Activated T-cell treated with anti-CD3 and anti-CD28 coated beads, Interleukin-2, amount 50 U/mL, for 1 hour (primary cell): ENCODE measurements at places on chromosomes 7 and 10.

DNA sequence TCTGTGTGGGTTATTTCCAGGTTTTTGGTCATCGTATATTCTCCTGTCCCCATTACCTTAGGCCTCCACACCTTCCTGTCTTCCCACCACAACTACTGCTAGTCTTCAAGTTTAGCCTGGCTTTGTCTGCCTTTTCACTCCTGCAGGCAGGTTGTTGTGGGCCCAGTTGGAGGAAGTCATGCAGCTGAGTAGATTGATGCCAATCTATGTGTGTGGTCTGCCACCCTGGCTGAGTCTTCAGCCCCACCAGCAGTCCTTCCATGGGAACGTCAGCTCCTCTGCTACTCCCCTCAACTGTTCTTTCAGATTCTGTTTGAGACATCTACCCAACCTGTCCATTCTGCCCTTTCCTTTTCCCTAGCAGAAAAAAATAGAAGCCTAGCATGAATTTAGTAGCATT, 6.3 kb downstream of the RINT1 start:
- no peak for DNase-seq

DNA sequence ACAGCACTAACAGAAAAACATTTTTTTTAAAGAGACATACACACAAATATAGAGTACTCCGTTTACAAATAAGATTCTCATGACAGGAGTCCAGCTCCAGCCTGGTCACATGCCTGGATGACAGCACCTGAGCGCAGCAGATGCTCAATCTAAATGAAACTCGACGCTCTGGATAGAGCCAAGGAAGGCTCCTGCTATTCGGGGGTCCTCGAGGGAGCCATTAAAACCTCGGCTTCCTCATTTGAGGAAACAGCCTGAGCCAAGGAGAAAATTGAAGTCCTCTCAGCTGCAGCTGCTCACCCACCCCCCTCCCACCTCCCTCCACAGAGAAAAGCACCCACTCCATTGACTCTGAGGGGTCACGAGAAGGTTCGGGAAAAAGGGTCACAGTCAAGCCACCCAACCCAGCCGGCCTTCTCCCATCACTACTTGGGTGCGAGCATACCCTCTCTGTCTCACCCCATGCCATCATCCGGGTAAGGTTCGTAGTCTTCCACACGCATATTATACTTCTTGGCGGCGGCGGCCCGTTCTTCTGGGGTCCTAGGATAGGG, 673 bp downstream of the NDUFB8 start:
- DNase-seq = no peak

DNA sequence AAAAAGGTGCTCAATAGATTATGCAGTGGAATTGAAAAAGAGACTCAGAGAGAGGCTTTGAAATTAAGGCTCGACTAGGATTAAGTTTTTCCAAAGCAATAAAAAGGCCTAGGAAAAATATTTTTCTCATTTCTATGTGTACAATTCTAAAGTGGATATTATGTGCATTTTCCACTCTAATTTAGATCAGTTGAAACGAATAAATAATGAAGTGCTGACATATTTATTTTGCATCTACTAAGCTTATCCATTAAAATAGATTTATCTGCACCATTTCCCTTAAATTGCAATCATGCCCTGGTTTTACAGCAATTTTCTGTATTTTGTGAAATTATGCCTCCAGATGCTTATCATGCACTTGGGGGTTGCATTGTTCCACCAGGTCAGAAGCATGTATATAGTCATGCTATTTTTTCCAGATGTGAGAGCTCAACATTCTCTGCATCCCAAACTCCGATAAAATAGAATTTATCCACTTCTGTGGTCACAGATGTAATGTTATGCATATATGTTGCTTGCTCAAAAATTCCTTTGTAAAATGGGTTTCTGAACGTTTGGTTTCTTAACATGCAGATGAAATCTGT, 18.3 kb downstream of the FIGNL1 start:
- DNase-seq = no peak

GRCh38 chr10:74213571-74214162, 62.6 kb downstream of the ADK start:
- DNase-seq = peak; percentile 64

- DNase-seq = no peak
Observed at GRCh38 chr10:34506786-34507185, 308.3 kb downstream of the PARD3 start.

DNA sequence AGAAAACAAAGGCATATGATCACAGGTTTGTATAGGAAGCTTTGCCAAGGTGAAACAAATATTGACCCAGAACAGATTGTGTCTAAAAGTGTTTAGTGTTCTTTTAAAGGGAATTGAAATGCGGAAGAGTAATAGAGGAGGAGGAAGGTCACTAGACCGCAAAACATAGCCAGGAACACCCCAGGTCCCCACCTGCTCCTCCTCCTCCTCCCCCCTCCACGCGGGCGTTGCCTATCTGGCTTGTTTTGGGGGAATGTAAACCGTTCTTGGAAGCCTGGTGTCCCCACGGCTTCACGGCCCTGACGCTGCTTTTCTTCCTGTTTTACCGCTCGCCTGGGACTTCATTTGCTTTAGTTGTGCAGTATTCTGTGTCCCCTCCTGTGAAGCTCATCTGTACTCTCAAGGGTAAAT, 81.0 kb upstream of the PFKP start:
- no peak for DNase-seq

- DNase-seq = no peak
Observed at GRCh38 chr10:37856881-37857286, 526 bp downstream of the ZNF248 start.

DNA sequence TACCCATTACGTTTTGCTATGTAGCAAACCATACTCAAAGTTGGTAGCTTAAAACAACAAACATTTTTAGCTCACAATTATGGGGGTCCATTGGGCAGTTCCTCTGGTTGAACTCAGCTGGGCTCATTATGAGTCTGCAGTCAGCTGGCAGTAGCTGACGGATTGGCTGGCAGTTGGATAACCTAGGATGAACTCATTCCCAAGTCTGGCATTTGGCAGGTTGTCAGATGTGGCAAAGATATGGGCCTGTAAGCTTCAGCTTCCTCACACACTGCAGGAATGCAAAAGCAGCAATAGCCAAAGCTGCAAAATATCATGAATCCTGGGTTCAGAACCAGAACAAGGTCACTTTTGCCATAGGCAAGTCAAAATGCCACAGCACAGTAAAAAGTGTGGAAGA, 412.2 kb upstream of the SORCS1 start:
- DNase-seq = no peak

GRCh38 chr7:45178241-45179225, 20.9 kb downstream of the RAMP3 start:
- peak; percentile 16 for DNase-seq

DNA sequence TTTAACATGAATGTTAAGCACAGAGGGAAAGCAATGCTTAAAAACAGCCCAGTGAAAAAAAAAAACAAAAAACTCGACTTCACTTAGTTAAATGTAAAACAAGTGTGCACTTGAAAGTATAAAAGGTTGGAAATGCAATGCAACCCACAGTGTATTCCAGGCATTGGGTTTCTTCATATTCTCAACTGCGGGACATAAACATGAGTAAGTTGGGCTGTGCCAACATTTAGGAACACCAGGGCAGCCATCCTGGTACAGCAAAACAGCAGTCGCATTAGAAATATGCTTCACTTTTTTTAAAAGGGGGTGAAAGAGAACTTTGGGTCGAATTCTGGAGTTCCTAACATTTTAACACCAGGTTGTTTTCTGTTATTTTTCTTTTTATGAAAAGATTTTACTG, 937 bp downstream of the STEAP1 start:
- no peak for DNase-seq

- DNase-seq = no peak
Observed at GRCh38 chr7:139697056-139697455, 80.7 kb downstream of the HIPK2 start.

- no peak for DNase-seq
Observed at GRCh38 chr7:64087501-64087900, 42.3 kb downstream of the ZNF727 start.

- peak; percentile 40 for DNase-seq
Observed at GRCh38 chr10:131972474-131973071, 9.2 kb downstream of the BNIP3 start.

GRCh38 chr7:150977382-150978125, 567 bp downstream of the KCNH2 start:
- no peak for DNase-seq

DNA sequence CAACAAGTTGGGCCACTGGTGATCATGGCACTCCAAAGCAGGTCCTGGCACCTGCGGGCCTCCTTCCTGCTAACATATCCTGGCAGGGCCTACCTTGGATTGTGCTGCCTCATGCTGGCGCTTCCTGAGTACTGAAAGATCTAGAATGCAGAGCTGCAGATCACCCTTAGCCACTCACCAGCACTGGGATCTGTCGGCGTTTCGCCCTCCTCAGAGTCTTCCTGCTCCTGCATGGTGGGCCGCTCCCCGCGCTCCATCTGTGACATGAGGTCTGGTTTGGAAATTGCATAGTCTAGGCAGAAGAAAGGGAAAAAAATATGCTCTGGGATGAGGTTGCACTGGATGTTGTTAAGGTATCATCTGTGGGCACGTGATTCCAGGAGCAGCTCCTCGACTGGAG, 10.0 kb downstream of the ZNF777 start:
- DNase-seq = no peak

DNA sequence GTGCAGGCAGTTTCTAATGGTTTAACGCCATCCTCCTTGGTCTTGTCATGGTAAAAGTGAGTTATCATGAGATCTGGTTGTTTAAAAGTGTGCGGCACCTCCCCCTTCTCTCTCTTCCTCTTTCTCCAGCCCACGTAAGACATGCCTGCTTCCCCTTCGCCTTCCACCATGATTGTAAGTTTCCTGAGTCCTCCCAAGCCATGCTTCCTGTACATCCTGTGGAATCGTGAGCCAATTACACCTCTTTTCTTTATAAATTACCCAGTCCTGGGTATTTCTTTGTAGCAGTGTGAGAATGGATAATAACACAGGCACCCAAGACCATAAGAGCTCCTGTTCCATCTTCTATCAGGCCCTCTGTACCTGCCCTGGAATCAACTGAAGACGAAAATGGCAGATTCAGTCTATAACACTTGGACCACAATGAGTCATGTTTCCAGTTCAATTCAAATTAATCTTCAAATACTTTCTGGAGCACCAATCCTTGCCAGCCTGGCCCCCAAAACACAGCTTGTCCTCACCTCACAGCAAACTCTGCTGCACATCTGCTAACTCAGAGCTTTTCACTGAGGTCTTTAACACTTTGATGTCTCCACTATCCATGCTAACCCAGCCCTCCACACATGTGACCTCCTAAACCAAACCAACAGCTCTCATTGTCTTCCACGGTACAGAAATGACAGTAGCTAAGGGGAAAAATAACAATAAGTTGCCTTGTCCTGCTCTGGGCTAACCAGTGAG, 73.2 kb downstream of the SFMBT2 start:
- DNase-seq = no peak

GRCh38 chr7:83259064-83259463, 96.4 kb upstream of the PCLO start:
- DNase-seq = no peak

DNA sequence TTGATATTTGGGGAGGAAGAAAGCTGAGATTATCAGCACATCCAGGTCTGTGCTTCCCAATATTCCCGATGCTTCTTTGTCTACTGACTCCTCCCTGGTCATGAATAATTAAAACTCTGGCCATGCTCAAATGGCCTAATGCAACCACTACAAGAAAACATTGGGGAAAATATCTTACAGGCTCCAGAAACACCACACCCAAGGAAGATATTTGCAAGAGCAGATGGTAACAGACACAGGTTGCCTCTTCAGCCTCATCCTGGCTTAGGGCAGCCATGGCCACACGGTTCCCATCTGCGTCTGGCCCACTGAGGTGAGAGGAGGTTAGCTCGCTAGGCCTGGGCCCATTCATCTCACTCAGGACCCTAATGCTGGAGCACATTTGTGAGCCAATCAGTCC, 108.4 kb upstream of the SDK1 start:
- DNase-seq = no peak

DNA sequence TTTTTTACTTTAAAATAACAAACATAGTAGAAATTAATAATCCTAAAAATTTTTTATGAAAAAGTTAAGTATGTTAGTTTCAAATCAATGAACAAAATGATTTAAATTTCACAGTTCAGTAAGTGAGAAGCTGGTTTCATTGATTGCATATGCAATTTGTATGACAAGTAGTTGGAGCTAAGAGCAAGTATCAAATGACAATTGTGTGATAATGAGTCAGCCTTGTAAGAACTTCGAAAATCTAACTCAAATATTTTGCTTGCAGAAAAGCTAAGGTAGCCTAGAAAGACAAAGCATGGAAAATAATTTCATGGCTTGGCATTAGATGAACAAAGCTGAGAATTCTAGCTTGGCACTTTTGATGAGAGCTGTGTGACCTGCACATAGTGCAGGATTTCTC, 111.5 kb downstream of the HDAC9 start:
- no peak for DNase-seq

- no peak for DNase-seq
Observed at GRCh38 chr7:125491137-125491536, 561.5 kb upstream of the POT1 start.

DNA sequence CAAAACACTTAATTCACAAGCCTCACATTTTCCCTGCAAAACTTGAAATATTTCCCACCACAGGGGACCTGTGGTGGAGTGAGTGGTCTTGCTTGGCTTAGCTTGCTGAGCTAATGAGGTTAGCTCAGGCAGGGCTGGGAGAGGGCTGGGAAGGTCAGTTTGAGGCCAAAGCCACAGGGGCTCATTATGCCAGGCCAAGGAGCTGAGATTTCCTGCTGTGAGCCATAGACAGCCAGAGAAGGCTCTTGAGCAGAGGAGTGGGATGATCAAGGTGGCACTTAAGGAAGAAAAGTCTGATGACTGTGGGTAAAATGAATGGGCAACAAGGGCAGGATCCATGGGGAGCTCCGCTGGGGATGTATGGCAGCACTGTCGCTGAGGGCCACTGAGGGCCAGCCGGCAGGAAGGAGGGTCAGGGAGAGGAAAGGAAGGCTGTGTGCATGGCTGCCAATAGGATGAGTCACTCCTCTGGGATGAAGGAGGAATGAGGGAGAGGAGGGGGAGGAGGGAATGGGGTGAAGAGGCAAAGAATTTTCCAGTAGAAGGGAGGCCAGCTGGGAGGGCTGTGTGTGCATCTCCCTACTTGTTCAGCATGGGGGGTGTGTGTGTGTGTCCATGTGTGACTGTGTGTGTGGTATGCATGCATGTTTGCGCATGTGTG, 18.7 kb upstream of the ZNF488 start:
- no peak for DNase-seq

- no peak for DNase-seq
Observed at GRCh38 chr7:26992670-26993069, 103.1 kb downstream of the HOXA1 start.

GRCh38 chr7:5343884-5344283, 61.1 kb downstream of the SLC29A4 start:
- no peak for DNase-seq

GRCh38 chr10:110993024-110993693, 73.8 kb downstream of the SHOC2 start:
- DNase-seq = no peak

DNA sequence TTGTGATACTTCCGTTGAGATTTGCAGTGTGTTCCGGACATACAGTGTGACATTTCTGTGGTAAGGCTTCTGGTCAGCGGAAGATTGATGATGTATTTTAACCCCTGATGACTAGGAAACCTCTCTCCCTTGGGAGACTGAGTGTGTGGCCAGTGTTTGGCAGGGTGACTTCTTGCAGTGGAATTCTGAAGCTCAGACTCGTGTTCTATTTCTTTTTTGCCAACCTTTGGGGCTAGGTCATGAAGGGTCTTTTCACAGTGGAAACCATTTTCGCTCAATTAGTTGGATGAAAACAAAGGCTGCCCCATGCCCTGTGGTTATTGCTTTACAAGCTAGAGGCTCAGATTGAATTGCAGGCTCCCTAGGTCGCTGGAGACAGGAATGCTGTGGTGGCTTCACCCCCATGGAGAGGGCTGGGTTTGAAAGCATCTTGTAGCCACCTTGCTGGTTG, 288.9 kb downstream of the BBS9 start:
- DNase-seq = no peak
